Effector CD8-positive, alpha-beta T cell (primary cell): ENCODE measurements at places on chromosomes 12 and 14.

- DNase-seq, result no peak
Measured at GRCh38 chr14:54562334-54562733, 4.6 kb upstream of the SAMD4A start.

GRCh38 chr14:106115401-106115800 lies 589.0 kb downstream of the TMEM121 start:
- DNase-seq, result no peak

DNA sequence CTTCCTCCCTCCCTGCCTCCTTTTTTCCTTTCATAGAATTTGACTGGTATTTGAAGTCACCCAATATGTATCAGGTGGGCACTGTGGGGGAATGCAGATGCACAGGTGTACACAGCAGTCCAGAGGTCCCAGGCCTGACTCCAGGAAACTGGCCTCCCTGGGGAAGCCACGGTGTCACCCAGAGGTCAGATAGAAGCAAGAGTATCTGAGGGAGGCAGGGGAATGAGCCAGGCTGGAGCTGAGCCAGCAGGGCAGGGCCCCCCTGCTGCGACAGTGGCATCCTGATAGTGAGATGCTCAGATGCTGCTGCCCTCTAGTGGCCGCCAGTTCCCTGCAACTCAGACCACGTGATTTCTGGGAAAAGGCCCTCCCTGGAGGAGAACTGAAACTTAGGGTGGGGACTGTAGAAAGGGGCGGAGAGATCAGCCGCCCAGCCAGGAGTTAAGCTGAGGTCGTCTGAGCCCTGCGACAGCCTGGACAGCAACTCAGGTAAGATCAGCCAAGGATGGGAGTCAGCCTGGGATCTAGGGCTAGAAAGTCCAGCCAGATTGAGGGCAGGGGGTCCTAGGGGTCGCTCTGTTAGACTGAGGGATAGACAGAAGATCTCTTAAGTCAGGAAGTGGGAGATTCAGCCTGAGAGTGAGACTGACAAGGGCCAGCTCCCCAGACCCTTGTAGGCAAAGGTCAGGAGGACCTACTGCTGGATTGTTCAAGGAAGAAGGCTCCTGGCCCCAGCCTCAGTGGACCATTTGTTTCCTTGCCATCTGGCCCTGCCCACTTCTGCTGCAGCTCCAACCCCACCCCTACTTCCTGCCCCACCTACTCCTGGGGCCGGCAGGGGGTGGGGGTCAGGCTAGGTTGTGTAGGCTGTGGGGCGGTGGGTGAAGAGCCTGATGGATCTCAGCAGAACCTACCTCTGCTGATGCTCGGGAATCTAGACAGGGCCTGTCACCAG lies at the start of gene IRF9:
Gene IRF9 (plus strand): TSS at position 416 of the 955 bp plus-strand sequence. CDS start 880 bp downstream, outside the sequence.
- peak; percentile 97 for DNase-seq

GRCh38 chr14:63510538-63510937 lies 32.6 kb downstream of the PPP2R5E start:
- no peak for DNase-seq

GRCh38 chr12:98385641-98386040 lies 129.7 kb upstream of the TMPO start:
- no peak for DNase-seq

DNA sequence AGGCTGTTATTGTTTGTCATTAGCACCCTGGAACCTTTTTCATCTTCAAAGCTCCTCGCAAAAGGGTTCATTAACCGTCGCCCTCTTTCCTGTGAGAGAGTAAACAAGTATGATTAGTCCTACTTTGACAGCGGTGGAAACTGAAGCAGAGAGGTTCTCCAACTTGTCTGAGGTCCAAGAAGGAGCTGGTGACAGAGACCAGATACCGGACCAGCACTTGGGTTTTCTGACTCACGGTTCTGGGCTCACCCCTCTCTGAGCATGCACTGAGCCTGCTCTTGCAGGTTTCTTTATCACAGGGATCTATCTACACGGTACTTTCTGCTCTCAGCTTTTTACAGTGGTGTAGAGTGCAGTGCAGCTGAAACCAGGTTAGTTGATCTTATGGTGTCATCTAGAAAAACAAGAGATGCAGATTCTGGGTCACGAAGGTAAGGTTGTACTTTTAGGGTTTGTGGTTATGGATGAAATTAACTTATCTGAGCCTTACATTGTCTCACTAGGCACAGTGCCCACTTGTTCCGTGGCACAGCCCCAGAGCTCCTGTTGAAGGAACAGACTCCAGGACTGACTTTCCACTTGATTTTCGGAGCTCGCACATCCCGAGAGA lies 62.1 kb downstream of the PPP2R5C start:
- peak; percentile 41 for DNase-seq

GRCh38 chr12:3140284-3140683 lies 63.1 kb downstream of the TSPAN9 start:
- DNase-seq, result no peak

GRCh38 chr12:84910549-84911241 lies 1.9 kb downstream of the SLC6A15 start:
- no peak for DNase-seq

DNA sequence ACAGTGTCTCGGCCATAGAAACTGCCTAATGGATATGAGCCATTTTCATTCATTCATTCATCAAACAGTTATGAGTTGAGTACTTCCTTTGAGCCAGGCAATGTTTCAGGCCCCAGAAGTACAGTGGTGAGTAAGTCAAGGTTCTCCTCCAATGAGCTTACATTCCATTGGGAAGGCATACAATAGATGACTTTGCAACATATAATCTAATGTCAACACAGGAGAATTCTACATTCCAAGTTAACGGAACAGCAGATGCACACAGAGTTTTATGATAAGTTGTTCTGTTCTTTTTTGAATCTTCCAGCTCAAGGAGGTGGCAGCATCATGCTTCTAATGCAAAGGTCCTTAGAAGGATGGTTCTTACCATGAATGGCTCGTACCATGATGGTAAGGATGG lies 3.2 kb upstream of the RFC5 start:
- DNase-seq, result no peak

- DNase-seq, result no peak
Measured at GRCh38 chr12:40020261-40020691, 85.6 kb downstream of the SLC2A13 start.

DNA sequence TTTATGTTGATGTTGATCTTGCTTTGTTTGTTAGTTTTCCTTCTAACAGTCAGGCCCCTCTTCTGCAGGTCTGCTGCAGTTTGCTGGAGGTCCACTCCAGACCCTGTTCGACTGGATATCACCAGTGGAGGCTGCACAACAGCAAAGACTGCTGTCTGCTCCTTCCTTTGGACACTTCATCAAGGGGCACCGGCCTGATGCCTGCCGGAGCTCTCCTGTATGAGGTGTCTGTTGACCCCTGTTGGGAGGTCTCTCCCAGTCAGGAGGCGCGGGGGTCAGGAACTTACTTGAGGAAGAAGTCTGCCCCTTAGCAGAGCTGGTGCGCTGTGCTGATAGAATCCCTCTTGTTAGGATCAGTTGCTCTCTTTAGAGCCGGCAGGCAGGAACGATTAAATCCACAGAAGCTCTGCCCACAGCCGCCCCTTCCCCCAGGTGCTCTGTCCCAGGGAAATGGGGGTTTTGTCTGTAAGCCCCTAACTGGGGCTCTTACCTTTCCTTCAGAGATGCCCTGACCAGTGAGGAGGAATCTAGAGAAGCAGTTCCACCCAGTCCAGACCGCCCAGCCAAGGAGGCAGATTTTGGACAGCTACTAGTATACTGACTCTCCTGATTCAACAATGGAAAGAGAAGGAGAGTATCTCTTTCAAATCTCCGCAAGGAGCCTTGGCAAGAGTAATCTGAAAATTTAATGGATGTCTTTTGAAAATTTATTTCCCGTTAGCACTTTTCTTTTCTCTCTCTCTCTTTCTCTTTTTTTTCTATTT lies 25.2 kb downstream of the MIA2 start:
- DNase-seq, result no peak

GRCh38 chr12:127899971-127900370 lies 367.0 kb upstream of the TMEM132C start:
- DNase-seq, result no peak

DNA sequence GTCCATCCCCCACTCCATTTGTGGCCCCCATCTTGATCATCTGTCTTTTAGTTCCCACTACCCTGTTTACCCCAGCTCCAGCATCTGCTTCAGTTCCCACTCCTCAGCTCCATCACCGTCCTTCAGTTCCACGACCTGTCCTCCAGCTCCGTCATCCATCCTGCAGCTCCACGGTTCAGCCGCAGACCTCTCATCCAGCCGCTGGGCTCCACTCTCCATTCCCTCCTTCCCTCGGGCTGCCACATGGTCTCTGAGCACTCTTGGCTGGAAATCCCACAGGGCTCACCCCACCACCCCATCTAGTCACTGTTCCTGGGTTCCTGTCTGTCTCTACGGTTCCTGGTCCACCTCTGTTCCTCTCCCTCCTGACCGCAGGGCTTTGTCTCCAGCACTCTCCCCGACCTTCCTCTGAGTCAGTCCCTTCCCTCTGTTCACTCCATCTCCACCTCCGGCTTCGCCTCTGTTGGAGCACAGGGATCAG lies 3.3 kb upstream of the P3H3 start:
- DNase-seq, result no peak

DNA sequence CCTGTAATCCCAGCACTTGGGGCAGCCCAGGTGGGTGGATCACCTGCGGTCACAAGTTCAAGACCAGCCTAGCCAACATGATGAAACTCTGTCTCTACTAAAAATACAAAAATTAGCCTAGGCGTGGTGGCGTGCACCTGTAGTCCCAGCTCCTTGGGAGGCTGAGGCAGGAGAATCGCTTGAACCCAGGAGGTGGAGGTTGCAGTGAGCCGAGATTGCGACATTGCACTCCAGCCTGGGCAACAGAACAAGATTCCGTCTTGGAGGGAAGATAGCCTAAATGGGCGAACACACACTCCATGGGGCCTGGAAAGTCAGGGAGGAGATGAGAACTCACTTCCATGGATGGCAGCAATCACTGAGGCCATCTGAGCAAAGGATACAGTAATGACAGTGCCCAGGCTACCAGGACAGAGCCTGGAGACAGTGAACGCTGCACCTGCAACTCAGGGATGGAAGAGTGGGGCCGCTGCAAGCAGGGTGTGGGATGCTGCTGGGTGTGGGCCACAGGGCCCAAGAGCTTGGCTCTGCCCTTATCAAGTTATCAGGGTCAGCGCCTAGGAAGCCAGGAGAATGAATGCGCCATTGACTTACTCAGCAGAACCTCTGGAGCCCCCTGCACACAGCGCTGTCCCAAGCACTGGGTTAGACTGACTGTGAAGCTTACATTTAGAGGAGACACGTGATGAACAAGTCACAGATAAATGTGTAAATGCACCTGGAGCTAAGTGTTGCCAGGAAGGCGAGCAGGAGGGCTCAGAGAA lies 28.9 kb downstream of the FOXN3 start:
- no peak for DNase-seq

GRCh38 chr12:91381309-91381804 lies 198.7 kb upstream of the DCN start:
- no peak for DNase-seq

GRCh38 chr14:105486163-105486973 lies at the start of gene CRIP1:
Gene CRIP1, plus strand, starts transcription at chr14:105486886. Its CDS starts 374 bp downstream, at chr14:105487260.
- no peak for DNase-seq

GRCh38 chr12:50708631-50709030 lies 55.3 kb upstream of the ATF1 start:
- DNase-seq, result no peak
